Hypothalamus (tissue), 51 donors: ENCODE measurements at places on chromosomes 2 and 18.

DNA sequence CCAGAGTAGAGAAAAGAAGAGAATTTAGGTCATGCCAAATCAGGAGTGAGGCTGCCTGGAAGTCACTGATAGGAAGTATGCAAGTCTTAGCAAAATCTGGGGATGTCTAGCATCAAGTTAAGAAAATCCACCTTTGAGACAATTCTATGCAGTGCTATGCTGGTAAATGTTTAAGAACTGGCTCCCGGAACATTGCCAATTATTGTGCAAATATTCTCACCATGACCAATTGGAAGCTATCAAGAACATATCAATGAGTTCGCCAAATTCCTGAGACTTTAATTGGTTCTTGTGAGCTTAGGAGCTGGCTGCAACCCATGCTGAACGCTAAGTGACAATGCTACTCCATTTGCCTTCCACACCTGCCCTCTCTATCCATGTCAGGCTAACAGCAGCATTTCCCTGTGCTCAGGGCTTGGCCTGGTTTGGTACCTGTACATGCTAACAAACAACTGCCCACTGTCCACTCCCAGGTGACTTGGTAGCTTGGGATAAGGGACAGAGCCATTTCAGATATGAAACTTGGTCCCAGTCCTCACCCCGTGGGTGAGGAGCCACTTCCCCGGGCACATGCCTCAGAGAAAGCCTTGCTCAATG is 172.9 kb upstream of the KLHL29 start:
- DNase-seq, result no peak

GRCh38 chr2:191486584-191487320 is 191.2 kb upstream of the NABP1 start:
- DNase-seq, result peak; percentile 2

- DNase-seq, result no peak
Measured at GRCh38 chr18:54813977-54814565, 14.2 kb upstream of the RAB27B start.

- DNase-seq, result no peak
Measured at GRCh38 chr2:129366263-129366662, 613.2 kb upstream of the RAB6C start.

GRCh38 chr2:8565399-8566154 is 116.3 kb upstream of the ID2 start:
- no peak for DNase-seq

- DNase-seq, result no peak
Measured at GRCh38 chr2:228180181-228181097, 1.0 kb downstream of the SPHKAP start.

- peak; percentile 10 for DNase-seq
Measured at GRCh38 chr2:64108666-64109241, 35.5 kb downstream of the PELI1 start.

- no peak for DNase-seq
Measured at GRCh38 chr18:52462853-52463252, 122.9 kb downstream of the DCC start.

DNA sequence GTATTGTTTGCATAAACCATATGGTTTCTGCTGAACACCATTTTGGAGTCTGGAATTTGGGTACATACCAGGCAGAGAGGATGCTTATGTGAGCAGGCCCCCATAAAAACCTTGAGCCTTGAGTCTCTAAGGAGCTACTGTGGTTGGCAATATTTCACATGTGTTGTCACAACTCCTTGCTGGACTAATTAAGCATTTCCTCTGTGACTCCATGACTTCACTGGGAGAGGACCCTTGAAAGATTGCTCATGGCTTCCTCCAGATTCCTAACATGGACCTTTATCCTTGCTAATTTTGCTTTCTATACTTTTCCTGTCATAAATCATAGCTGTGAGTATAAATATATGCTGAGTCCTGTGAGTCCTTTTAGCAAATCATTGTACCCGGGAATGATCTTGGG is 7.6 kb upstream of the COQ10B start:
- DNase-seq, result no peak

DNA sequence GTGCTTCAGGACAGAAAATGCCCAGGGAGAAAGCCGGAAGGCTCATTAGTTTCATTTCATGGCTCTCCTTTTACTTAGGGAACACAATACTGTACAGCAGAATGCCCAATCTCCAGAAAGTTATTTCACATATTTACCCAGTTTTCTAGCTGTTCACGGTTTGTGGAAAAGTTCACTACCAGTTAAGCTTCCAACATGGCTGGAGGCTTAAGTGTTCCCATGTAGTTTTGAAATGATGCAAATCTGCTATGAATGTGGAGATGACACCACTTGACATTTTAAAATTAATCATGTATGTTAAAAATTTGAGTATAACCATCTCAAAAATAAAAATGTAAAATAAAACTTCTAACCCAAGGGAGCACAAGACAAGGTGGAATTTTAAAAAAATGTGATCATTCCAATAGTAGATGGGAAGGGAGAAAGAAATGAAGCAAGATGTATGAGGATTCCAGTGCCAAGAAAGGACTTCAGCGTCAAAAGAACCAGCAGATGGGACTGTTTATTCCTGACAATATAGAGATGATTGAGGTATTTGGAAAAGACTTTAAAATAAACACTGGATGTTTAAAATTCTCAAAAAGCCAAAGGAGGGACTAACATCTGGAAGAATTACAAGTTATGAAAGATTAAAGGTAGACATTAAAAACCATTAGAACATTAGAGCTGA is 60.9 kb upstream of the OSR1 start:
- DNase-seq, result no peak

DNA sequence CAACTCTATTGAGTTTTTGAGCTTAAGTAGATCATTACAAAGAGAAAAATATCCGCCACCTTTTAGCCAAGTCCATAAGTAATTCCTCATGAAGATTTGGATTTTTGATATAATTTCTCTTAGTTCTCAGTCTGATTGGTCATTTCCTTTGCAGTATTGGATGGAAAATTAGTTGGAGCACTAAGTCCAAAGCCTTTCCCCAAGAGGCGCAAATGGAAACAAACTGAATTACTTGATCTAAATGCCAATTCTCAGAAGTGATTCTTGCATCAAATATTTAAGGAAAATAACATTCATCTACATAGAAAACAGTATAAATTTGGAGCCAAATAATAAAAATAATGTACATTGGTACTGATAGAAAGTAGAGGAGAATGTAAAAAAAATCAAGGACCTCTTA is 115.6 kb downstream of the CACNB4 start:
- DNase-seq, result no peak

DNA sequence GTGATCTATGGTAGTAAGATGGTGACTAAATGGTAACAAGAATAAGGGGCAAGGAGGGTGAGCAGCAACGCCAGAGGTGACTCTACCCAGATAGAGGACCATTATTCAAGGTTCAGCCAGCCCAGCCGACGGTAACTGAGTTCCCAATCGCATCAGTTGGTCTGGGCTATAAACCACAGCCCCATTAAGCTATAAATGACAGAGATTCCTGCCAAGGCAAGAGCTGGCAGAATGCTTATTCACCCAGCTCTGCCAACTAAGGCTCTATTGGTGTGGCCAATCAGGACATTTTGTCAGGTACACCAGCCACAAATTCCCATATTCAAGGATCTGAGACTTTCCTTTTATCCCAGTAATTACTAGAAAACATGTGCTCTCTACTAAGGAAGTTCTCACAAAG is 3.6 kb downstream of the CHN1 start:
- DNase-seq, result no peak

- DNase-seq, result no peak
Measured at GRCh38 chr18:70627182-70627802, 338.4 kb downstream of the SOCS6 start.

DNA sequence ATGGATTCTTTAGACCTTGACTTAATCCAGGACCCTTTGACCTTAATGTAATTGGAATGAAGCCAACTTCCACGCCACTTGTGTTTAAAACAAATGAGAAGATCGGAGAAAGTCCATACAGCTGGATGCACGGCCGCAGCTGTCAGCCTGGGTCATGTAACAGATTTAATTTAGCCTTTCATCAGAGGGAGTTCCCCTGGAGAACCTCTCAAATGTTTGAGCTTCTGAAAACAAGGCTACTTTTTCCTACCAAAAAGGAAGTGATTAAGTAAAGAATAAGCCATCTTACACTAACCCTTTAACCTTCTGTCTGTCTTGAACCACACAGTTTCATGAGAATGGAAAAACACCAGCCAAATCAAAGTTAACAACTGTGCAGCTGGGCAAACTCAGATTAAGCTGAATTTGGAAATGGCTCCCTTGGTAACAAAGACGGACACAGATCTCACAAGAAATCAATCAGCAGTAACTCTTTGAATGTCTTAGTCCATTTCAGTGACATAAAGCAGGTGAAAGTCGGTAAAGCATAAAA is 103.6 kb downstream of the DOCK10 start:
- no peak for DNase-seq

DNA sequence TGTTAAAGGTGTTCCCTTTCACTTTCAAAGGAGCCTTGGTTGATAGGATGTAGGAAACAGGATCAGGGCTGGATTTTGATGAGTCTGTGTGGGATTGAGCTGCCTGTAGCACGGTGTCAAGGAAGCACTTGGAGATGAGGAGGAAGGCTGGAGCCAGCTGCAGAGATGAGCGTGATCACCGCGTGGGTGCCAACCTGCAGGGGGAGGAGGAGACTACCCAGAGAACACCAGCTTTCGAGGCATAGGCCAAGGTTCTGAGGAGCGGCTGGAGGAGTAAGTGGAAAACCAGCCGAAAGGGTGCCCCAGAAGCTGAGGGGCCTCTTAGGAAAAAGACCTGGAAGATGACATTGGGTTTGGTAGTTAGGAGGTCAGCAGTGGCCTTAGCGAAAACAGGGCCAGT is 64.2 kb downstream of the TGOLN2 start:
- no peak for DNase-seq
